ENCODE measurements at places on chromosomes 13 and 19. TPM values are rescaled to one million over a fixed set of nuclear protein-coding genes. Genes with fewer than 3 reads are reported as not detected.
A peak's percentile ranks its signal among the peaks of the same experiment; 100 is the strongest.

SLC25A42 gene
- 3.0 TPM for total RNA-seq

SYNGR4 gene
- 0.25 TPM for total RNA-seq

RFPL4AL1 gene
- not detected for total RNA-seq

BRCA2 gene
- 6.3 TPM for total RNA-seq

CYTH2 gene
- total RNA-seq, result 77.3 TPM

SCN1B gene
- total RNA-seq, result 1.6 TPM

BORA gene
- total RNA-seq, result 4.4 TPM

C19orf53 gene
- total RNA-seq, result 196 TPM

ATP1A3 gene
- 1.4 TPM for total RNA-seq

C19orf67 gene
- not detected for total RNA-seq

CYP4F8 gene
- not detected for total RNA-seq

TMPRSS9 gene
- total RNA-seq, result not detected

SLC10A2 gene
- total RNA-seq, result not detected

ATP8B3 gene
- 0.96 TPM for total RNA-seq

GRCh38 chr13:111259058-111259457 is 61.4 kb upstream of the TEX29 start:
- DNase-seq, result no peak

GRCh38 chr13:60074397-60074796 is 89.3 kb downstream of the DIAPH3 start:
- DNase-seq, result no peak

- no peak for DNase-seq
Measured at GRCh38 chr19:44642377-44642776, 1.3 kb upstream of the PVR start.

DNA sequence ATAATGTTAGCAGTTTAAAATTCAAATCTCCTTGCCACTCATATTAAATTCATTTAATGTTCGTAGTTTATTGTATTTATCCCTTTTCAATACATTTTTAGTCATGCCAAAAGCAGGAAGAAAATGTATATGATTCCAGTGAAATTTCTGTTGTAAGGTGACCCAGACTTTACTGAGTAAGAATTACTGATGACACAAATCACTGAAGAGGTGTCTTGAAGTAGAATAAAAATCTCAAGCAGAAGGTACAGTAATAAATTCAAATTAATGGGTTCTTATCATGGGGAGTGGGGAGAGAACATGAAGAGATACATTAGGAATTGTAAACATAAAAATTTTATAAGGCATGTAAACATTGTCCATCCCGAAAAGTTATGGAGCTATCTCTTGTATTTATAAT is 19.9 kb downstream of the STARD13 start:
- DNase-seq, result no peak

GRCh38 chr19:16325641-16326400 is 1.2 kb downstream of the KLF2 start:
- no peak for DNase-seq

GRCh38 chr13:33472446-33472845 is 186.9 kb upstream of the STARD13 start:
- no peak for DNase-seq

GRCh38 chr13:43657485-43657884 is 129.3 kb downstream of the ENOX1 start:
- no peak for DNase-seq

GRCh38 chr13:44188257-44188656 is 185.4 kb upstream of the SERP2 start:
- DNase-seq, result peak; percentile 58

DNA sequence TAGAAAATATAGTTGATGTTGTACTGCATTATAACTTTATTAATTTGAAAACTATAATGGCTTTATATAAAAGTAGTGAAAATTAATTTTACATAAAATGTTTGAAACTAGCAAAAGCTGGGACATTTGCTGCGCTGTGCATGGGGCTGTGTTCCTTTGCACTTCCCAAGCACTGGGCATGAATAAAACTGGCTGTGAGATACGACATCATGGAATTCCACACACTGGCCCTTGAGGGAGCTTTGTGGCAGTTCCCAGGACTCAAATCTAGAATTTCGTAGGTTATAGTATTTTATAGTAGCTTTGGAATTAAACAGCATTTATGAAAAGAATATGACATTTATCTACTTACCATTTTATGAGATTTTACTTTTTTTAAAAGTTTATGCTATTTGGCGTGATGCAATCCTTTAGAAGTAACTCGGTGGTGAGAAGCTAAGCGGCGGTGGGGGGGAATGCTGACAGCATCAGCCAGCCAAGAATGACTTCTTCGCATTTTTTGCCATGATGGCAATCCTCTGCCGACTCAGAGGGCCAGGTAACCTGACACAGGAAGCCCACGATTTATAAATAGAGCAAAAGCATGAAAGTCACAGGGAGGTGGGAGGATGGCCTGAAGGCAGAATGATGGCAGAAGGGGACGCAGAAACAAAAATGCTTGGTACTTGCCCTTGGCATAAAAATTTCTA is 553.5 kb downstream of the MYO16 start:
- DNase-seq, result no peak

- no peak for DNase-seq
Measured at GRCh38 chr19:55553217-55554182, 8.2 kb upstream of the SBK3 start.

DNA sequence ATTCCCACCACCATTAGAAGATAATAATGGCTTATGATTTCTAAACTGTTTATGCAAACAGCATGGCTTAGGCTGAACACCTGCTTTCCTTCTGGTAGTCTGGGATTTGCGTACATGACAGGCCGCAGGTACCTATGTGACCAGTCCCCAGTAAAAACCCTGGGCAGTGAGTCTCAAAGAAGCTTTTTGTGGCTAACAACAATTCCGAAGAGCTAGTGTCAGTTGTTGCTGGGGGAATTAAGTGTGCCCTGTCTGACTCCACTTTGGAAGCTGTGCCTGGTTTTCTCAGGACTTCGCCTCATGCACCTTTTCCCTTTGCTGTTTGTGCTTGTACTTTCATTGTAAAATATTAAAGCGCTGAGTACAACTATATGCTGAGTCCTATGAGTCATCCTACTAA is 250.2 kb upstream of the MIR17HG start:
- DNase-seq, result no peak

DNA sequence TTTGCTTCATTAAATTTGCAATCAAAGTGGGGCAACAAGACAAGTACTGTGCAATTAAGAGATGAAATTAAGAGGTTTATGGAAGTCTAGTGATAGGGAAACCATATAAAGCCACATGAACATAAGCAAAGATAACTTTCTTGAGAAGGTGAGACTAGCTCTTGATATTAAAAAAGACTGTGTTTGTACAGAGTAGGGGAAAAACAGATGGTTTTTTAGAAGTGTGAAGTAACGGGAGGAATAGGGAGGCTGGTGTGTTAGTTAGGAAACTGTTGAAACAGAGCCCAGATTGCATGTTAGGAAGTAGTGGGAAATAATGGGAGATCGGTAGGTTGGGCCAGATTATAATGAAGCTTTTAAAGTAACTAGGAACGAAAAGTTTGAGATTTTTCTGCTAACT is 149.8 kb upstream of the FREM2 start:
- DNase-seq, result no peak

DNA sequence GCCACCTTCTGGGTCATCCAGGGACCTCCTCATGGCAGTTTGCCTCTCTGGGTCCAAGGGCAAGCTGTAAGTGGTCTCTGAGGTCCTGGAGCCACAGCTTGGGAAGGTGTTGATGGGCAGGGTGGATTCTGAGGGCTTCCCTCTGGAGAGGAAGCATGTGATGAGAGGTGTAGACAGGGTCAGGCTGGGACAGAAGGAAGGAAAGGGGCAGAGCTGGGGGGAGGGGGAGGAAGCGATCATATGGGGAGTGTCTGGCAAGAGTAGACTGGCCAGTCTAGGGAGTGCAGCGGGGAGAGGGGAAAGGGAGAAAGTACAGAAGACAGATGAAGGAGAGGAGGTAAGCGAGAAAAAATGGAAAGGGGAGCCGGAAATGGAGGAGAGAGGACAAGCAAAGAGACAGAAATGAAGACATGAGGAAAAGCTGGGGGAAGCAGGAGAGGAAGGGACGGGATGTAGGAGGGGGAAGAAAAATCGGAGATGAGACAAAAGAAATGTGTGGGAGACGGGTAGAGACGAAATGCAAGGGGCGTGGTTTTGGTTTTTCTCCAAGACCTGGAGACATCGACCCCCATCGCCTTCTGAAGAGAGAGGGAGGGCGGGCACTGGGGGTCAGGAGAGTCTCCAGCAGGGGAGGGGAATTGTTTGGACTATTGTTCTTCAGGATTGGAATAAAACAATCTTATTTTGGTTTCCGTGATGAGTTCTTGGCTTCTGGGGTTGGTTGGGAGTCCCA is 26.6 kb downstream of the ZSWIM9 start:
- DNase-seq, result no peak

DNA sequence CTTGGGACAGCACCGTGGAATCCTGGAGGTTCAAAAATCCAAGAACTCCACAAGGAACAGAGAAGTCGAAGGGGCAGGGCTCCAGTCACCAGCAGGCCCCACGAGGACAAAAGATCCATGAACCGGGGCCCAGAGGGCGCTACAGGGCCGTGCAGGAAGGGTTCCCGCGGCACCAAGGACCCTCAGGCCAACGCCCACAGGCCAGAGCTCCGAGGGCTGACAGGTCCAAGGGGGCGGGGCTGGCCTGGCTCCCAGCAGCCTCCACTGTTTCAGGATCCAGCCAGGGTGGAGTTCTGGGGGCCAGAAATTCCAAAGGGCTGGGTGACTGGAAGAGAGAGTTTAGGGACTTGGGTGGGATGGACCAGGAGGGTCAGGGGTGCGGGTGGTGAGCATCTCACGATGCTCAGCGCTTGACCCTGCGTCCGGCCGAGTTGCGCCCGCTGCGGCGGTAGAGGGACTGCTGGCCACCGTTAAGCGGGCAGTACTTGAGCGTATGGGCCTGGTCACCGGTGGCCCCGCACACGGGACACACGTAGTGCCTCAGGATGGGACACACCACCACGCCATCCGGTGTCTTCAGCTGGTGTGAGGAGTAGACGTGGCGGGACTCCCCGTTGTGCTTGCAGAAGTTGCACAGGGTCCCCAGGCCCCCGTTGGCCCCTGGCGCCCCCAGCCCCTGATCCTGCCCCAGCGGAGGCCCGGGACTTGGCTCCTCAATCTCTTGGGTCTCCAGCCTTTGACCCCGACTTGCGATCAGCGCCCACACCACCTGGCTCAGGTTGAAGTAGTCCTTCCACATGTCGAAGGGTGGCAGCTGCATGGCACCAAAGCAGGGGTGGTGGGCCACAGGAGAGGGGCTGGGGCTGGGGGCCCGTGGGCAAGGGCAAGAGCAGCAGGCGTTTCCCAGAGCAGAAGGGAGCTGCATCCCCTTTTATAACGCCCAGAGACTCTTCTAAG is at the start of gene NANOS2:
Gene NANOS2, minus strand, starts transcription at position 905 of the 957 bp plus-strand sequence. Its CDS starts 85 bp downstream, at position 820.
- DNase-seq, result no peak

DNA sequence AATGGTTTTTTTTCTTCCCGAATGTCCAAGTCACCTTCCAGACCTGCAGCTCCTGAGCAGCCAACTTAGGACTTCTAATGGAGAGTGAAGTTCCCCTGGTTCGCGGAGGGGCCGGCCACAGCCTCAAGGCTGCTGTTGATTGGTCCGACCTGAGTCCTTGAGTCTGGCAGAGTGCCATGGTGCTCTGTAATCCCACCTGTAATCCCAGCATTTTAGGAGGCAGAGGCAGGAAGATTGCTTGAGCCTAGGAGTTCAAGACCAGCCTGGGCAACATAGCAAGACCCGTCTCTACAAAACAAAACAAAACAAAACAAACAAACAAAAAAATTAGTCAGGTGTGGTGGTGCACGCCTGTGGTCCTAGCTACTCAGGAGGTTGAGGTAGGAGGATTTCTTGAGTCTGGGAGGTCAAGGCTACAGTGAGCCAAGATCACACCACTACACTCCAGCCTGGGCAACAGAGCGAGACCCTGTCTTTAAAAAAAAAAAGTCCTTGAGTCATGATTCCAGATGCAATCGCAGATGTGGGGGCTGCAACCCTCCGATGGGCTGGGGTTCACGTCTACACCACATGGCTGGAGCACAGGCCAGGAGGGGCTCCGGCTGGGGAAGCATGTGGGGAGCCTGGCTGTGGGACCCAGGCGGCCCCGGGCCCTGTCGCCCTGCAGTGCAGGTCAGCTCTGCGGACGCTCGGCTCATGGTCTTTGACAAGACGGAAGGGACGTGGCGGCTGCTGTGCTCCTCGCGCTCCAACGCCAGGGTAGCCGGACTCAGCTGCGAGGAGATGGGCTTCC is 17.7 kb downstream of the HPN start:
- DNase-seq, result no peak

GRCh38 chr19:9565900-9566705 is 18.2 kb downstream of the ZNF121 start:
- DNase-seq, result no peak

- no peak for DNase-seq
Measured at GRCh38 chr19:7868671-7869452, 5.3 kb downstream of the PRR36 start.

- peak; percentile 56 for DNase-seq
Measured at GRCh38 chr13:97124915-97125809, 97.0 kb upstream of the MBNL2 start.

DNA sequence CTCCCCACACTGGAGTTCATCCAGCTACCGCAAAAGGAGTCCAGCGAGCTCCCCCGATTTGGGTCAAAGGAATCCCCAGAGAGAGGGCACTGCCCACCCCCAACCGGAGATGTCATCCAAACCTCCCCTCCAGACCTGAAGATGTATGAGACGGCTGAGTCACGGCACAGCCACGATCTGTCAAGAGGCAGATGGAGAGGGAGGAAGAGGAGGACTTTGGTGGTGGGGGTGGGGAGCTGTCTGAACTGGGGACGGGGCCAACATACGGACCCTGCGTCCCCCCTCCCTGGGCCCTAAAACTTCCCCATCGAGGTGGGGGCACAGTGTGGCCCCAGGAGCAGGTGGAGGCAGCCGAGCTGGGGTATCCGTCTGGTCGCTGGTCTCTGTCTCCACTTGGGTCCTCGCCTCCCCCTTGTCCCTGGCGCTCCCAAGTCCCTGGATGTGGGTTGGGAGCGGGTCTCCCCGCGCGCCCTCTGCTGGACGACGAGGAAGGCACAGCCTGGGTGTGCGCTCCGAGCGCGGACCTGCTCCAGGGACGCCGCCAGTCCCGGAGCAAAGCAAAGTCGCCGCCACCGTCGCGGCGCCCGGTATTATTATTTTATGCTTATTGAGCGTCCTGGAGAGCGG is 3.8 kb downstream of the PDE4A start:
- DNase-seq, result no peak

- no peak for DNase-seq
Measured at GRCh38 chr19:18742324-18742723, 48.8 kb downstream of the COMP start.

DNA sequence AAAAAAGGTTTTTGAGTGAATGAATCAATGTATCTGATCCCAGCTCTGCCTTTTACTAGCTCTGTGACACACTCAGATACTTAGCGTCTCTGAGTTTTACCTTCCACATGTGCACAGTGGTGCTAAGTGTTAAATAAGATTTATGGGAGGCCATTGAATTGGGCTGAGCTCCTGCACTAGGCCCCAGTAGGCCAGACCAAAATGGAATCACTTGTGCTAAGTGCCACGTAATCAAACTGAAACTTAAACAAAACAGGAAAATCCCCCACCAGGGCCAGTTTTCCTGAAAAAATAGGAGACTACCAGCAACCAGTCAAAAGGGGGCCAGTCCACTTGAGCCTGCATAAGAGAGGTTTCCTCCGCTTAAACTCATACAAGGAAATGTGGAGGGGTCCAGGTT is 40.9 kb downstream of the GJA3 start:
- DNase-seq, result no peak

Data from kidney epithelial cell (primary cell).